ENCODE measurements at places on chromosomes 6 and 20.

GRCh38 chr20:41534842-41535241, 83.3 kb downstream of the CHD6 start:
- no peak for DNase-seq

- DNase-seq, result no peak
Observed at GRCh38 chr6:20433321-20433720, 31.6 kb downstream of the E2F3 start.

GRCh38 chr6:39003072-39003471, 45.5 kb upstream of the GLP1R start:
- no peak for DNase-seq

GRCh38 chr6:90315986-90316385, 19.3 kb upstream of the BACH2 start:
- no peak for DNase-seq

- DNase-seq, result no peak
Observed at GRCh38 chr6:147782302-147782701, 273.8 kb downstream of the SAMD5 start.

DNA sequence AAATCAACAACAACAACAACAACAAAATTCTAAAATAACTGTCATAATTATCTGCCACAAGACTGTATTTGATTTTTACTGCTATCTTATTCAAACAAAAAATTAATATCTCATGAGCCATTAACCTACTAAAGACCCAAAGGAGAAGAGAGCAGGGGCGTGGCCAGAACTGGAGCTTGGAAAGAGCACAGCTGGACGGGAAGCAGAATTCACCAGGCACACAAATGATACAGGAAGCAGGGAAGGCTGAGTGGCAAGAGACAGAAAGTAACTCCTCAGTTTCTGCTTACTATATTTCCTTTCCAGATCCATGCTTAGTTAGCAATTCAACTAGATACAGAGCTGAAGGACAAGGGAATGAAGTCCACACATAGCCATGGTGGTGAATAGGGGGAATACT, 54.4 kb downstream of the FKBP5 start:
- DNase-seq, result no peak

- no peak for DNase-seq
Observed at GRCh38 chr6:105648276-105648675, 245.4 kb upstream of the PREP start.

- DNase-seq, result no peak
Observed at GRCh38 chr6:15622045-15622740, 40.6 kb downstream of the DTNBP1 start.

DNA sequence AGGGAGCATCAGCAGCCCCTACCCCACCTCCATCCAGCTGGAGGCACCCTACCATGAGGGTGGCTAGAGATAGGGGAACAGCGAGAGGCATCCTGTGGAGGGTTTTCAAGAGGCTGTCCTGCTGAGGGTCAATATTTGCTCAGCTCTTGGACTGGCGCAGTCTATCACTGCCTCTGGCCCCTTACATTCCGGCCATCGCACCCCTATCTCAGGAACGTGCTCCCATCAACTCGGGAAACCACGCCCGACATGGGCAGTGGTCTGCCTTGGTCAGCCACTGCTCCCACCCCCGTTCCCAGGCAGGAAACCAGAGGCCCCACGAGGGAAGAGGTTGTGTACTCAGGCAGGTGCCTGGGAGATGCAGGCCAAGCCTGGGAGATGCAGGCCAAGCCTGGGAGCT, 57.9 kb downstream of the VEGFA start:
- no peak for DNase-seq

DNA sequence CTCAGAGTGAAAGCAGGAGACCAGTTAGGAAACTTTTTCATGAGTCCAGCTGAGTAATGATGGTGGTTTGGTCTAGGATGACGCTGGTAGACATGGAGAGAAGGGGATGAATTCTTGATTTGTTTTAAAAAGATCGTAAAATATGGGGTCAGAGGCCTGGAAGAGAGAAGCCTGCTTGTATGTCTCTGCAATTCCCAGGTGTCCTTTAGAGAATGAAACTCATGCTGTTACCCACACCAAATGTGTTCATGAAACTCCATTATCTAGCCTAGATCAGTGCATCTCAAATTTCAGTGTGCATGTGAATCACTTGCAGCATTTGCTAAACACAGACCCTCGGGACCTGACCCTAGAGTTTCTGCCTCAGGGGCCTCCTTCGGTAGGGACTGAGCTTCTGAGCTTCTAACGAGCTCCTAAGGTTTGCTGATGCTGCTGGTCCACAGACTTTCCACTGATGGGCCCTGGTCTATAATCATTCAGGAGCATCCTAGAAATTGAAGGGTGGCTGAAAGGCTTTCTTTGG, 302.0 kb upstream of the PLCB4 start:
- DNase-seq, result no peak

Data from NCI-H446 (cell line).